Mesendoderm (in vitro differentiated cells): ENCODE measurements at places on chromosomes 5 and 9.
A peak's percentile ranks its signal among the peaks of the same experiment; 100 is the strongest.

- DNase-seq, result no peak
These were observed 114.8 kb downstream of the WNK2 start for GRCh38 chr9:93298498-93299417.

GRCh38 chr5:88829775-88830174, 53.2 kb downstream of the MEF2C start:
- DNase-seq, result no peak

- no peak for DNase-seq
These were observed 21.3 kb downstream of the CYSTM1 start for GRCh38 chr5:140196115-140196814.

- no peak for DNase-seq
These were observed 31.7 kb upstream of the BASP1 start for GRCh38 chr5:17185773-17186172.

- no peak for DNase-seq
These were observed 132.2 kb downstream of the CDC42SE2 start for GRCh38 chr5:131396015-131396414.

GRCh38 chr5:79590396-79590999, 21.7 kb upstream of the TENT2 start:
- DNase-seq, result no peak

DNA sequence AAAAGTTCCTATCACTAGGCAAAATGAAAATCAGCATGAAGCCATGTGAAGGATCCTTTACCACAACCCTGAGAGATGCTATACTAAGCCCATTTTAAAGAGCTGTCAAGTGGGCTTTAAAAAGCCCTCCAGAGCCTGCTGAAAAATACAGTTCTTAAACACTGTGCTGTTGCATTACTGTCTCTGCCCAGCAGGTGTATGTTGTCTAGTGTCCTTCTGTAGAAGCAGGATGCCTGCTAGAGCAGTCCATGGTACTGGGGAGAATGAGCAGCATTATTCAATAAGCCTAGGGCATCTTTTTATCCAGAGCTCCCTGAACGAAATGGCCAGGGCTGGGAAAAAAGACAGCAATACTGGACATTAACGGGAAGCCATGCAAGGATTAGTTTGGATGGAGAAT, 126.2 kb upstream of the PLCXD3 start:
- DNase-seq, result peak; percentile 79

DNA sequence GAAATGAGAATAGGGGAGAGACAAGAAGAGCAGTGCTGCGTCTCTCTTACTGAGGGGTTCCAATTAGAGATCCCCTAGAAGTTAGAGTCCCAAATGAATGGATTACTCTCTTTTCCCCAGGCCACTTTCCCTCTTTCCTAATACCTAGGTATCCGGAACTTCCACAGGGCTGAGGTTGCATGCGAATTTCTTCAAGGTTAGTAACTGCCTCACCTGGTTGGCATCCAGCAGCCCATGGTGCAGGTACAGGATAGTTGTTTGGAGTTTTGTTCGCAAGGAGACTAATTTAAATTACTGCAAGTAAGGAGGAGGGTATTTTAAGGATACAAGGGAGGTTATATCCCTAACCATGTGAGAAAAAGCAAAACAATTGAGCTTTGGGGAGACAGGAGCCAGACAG, 52.4 kb upstream of the JAK2 start:
- DNase-seq, result no peak

- no peak for DNase-seq
These were observed 150.4 kb upstream of the ERCC6L2 start for GRCh38 chr9:95725045-95725444.

- DNase-seq, result no peak
These were observed 396.5 kb downstream of the ANXA1 start for GRCh38 chr9:73548201-73548600.

DNA sequence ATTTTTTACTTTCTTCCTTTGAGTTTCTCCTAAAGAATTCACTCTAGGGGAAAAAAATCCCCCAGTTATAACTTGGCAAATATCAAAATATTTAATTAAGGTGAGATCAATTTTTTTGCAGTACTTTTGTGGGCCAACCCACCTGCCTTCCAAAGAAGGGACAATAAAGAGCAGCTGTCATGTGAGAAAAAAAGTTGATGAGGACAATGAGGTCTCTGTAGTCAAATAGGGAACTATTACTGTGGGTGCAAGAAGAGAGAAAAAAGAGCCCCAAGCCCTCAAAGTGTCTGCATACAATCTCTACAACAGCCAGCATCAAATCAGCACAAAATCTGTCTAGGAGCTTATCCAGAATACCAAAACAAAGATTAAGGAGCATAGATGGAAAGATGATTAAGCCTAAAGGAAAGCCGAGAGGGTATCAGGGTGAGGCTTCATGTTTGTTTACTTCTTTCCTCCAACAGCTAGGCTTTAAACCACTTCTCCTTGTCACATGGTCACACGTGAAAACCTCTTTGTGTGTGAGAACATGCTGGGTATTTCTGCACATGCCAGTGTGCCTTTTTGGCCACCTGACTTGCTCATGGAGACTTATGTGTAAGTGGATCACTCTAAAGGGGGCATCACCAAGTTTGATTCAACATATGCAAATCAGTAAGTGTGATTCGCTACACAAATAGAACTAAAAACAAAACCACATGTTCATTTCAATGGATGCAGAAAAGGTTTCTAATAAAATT, 19.2 kb upstream of the FYB1 start:
- no peak for DNase-seq

GRCh38 chr9:106771608-106772007, 91.4 kb upstream of the ZNF462 start:
- DNase-seq, result peak; percentile 26

GRCh38 chr5:111937094-111937493, 180.1 kb upstream of the NREP start:
- no peak for DNase-seq
